HS-5 (cell line): ENCODE measurements at places on chromosomes 2 and 18.

DNA sequence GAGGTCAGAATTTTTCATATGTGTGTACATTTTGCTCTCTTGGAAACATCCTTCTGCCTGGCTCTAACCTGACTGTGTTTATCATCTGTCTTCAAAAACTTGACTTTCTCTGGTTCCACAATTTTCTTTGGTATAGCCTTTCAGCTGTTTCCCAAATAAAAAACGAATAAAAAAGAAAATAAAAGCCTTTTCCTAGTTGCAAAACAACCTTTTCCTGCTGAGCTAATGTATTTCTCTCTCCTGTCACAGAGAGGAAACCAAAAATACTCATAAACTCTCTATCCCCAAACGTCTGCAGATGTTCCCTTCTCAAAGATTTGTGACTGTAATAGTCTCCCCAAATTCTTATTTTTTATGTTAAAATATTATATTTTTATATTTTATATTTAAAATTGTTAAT lies 505.3 kb upstream of the SLC39A10 start:
- DNase-seq, result no peak

- peak; percentile 86 for DNase-seq
These were observed 70.1 kb upstream of the STPG4 start for GRCh38 chr2:47225061-47225783.

DNA sequence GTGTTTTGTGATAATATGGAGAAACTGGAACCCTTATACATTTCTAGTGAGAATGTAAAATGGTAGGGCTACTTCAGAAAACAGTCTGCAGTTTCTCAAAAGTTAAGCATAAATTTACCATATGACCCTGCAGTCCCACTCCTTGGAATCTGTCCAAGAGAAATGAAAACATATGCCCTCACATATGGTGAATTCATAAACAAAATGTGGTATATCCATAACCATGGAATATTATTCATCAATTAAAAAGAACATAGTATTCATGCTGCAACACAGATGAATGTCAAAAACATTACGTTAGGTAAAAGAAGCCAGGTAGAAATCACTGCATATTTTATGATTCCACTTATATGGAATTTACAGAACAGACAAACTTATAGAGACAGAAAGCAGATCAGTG lies 11.8 kb downstream of the ROCK2 start:
- no peak for DNase-seq

DNA sequence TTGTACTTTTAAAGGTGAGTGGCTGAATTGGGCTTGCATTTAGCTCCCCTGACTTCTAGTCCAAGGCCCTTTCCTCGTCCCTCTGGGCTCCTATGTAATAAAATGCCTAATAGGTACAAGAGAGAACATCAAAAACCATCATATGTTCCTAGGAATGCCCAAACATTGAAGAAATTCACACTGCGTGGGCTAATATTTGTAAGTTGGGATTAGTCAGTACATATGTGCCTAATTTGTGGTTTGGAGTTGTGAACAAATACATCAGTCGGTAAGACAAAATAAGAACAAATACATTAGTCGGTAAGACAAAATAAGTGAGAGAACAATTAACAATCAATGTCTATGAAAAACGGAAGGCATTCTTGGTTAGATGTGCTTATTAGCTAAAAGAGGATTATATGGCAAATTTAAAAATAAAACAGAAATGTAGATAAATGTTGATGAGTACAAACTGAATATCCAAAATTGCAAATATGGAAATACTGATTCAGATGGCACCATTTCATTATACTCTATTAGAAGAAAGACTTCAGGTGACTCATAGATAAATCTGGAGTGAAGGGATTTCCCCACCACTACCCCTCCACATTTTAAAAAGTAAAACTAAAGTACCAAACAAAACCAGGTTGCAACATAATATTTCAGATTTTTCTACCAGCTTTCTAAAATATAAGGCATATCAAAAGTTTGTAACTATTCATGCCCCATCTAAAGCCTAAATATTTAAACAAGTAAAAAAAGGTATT lies 325.4 kb downstream of the ZEB2 start:
- DNase-seq, result no peak

DNA sequence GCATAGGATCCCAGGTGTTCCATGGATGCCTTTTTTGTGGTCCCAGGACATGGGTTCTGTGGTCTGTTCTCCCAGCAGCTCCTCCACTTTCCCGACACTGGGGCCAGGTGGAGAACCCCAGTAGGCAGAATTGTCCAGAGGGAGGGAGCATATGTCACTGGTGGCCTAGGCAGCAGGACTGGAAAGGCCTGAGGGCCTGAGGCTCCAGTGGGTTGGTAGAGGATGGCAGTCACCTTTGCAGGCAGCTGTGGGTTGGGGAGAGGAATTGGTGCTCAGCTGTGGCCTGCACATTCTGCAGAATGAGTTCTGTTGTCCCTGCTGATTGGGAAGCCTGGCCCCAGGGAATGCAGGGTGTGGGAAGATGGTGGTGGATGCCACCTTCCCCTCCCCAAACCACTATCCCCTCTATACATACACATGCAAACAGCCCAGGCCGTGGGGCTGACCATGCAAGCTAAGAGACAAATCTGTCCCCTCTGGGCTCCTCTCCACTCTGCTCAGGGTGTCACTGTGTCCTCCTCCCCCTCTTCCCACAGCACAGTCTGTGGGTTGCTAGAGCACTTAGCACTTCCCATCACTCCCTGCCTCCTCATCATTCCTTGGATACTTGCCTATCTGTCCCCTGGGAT lies 11.4 kb downstream of the CTIF start:
- no peak for DNase-seq

DNA sequence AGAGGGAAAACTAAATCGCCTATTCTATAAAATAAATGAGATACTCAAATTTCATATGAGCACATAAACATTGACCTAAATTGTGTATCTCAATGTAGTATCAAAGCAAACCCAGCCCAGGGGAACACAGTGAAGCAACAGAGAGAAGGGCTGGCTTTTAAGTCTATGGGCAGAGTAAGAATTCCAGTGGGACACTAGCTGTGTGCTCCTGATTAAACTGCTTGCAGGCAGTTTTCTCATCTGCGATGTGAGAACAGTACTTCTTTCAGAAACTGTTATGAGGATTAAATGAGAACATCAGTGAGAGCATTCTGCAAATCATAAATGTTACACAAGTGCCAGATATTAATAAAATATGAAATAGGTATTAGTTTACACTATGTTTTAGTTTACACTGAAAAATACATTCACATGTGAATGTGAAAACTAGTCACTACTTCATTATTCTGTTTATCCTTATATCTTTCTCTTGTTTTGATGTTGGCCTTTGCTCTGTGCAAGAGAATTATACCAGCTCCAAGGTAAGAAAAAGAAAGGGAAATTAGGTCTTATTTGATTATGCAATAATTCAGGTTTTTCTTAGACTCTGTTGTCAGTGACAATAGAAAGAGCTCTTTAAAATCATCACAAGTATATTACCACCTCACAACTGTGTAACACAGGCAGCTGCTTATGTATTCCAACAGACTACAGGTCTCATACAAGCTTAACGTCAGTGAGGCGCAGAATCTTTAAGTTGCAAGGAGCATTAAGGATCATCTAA lies 47.5 kb downstream of the GAREM1 start:
- no peak for DNase-seq

GRCh38 chr18:48837676-48838075 lies 113.1 kb downstream of the SMAD7 start:
- DNase-seq, result no peak

DNA sequence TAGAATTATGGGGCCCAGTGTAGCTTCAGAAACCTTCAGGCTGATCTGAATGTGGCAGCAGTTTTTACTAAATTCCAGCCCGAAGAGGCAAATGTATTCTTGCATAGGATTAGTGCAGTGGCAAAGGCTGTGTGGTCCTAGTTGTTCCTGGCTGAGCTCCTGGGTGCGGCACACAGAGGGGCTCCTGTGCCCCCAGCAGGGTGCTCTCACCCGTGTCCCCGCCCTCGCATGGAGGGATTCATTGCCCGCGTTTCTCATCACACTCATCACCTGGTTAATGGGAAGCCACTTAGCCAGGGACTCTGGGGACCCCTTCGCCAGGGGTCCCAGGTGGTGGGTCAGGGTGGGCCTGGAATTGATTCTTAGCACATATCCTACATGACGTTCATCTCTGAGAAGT lies 3.9 kb downstream of the KCNG2 start:
- no peak for DNase-seq

- DNase-seq, result no peak
These were observed 204.9 kb upstream of the ACVR2A start for GRCh38 chr2:147639891-147640290.

- DNase-seq, result peak; percentile 13
These were observed 153.4 kb downstream of the GPD2 start for GRCh38 chr2:156589381-156590079.

GRCh38 chr2:159077869-159078268 lies 109.4 kb downstream of the TANC1 start:
- DNase-seq, result no peak

- DNase-seq, result no peak
These were observed 1569.7 kb upstream of the SLC39A10 start for GRCh38 chr2:194087089-194087958.

DNA sequence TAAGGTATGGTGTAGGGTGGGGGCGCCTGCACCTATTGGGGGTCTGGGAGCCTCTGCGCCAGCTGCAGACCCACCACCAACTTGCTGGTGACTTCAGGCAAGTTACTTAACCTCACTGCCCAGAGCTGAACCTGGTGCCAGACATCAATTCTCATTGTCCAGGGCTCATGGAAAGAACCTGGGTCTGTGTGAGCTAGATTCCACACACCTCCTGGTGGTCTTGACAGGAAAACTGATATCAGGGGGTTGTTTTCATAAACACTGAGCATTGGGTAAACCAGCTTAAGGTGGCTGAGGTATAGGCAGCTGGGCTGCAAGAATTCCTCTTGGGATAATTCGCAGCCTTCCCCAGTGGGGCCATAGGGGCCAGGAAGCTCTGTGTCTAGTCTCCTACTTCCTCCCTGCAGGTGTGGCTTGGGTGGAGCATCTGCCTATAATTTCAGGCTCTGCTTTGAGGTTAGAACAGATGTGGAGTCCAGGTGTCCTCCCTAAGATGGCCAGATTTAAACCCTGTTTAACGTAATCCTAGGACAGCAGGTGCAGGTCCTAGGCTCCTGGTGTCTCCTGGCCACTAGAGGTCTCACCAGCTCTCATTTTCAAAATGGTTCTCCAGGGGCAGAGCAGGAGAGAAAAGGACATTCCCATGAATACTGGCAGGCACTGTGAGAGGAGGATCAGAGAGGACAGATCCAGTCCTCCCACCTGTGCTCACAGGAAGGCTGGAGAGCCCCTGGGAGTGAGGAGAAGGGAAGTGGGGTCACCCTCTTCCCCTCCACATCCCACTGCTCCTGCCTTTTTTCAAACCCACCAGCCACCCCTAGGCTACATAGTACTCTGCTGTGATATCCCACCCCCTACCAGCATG lies 100.4 kb upstream of the SMAD2 start:
- DNase-seq, result no peak

- no peak for DNase-seq
These were observed 34.1 kb upstream of the GNAL start for GRCh38 chr18:11654736-11655605.

- no peak for DNase-seq
These were observed 432.2 kb upstream of the SPRED2 start for GRCh38 chr2:65864619-65865018.

DNA sequence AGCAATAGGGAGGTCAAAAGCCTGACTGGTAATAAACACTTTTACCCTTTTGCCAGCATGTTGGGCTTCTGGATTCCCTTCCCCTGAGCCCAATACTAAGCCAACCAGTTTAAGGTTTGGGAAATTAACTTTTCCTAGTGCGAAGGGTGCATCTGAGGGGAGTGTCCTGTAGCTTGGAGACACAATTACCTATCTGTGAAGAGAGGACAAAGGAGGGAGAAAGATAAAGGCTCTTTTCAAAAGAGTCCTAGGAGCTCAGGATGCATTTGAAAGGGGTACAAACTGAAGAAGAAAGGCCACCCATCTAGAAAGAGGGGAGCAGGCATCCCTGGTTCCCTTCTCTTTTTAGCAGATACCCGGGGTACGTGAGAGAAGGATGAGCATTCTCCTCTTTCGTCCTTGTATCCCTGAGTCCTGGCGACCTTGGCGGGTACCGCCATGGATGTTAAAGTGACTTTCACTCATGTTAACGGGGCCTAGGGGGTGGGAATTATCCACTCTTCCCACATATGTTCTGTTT lies 25.1 kb downstream of the C18orf54 start:
- DNase-seq, result no peak

DNA sequence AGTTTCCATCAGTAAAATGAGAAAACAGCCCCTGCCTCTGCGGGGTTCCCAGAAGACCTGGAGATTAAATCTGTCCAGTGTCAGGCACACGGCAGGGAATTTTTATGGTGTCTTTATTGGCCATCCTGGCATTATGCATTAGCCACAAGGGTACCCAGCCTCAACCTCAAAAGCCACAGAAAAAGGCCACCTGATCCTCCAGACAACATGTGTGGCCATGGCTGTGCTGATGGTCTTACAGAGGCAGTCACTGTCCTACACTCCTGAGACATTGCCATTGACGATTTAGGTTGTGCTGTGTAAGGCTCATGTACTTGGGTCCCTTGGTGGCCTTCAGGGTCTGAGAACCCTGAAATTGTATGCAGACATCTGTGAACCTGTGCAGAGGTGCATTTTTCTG lies 115.6 kb downstream of the SMAD7 start:
- no peak for DNase-seq

DNA sequence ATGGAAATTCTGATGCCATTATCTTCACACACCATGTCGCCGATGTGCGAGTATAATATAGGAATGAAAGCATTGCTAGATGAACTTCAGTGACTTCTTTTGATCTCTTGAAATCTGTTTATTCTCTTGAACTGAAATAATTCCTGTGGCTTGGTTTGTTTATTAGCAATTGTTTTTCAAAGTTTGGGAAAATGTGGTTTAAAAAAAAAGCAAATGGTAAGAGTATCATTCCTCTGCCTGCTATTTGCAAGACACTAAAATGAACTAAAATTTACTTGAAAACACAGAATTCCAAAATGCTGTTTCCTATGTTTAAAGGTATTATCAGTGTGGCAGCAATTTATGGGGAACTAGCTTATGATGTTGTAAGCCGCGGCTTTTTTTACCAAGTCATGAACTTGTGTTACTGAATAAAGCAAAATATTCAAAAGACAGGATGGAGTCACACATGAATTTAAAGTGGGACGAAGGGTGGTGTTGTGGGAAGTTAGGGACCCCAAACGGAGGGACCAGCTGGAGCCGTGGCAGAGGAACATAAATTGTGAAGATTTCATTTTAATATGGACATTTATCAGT lies 96.4 kb downstream of the COLEC12 start:
- no peak for DNase-seq

- DNase-seq, result no peak
These were observed 148.6 kb upstream of the MAP3K20 start for GRCh38 chr2:172926785-172927640.

DNA sequence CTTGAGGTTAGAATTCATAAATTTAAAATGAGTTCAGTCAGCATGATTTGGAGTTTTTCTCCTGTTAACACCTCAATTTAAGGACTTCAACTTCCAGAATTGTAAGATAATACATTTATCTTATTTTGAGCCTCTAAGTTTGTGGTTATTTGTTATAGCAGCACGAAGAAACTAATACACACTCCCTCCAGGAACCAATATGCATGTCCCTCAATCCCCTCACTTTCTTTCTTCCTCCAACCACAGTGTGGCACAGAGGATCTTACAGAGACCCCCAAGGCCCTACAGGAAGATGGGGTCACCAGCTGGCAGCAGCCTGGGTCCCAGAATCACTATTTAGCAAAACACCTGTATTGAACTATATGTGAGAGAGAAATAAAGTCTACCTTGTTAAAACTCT lies 242.0 kb downstream of the RAD51AP2 start:
- DNase-seq, result no peak
